Frontal cortex (tissue), 4 donors: ENCODE measurements at places on chromosomes 13 and 19. TPM values are rescaled to one million over a fixed set of nuclear protein-coding genes. Genes with fewer than 3 reads are reported as not detected.

Gene ZNF729
- not detected for total RNA-seq

Gene PRODH2
- total RNA-seq: not detected

Gene DKKL1
- total RNA-seq: 1.2 TPM

Gene ZSCAN4
- not detected for total RNA-seq

Gene NFIX
- total RNA-seq: 41.6 TPM

Gene LMTK3
- total RNA-seq: 10.6 TPM

Gene CD79A
- not detected for total RNA-seq
